ENCODE measurements at places on chromosomes 1 and 21.
A peak's percentile ranks its signal among the peaks of the same experiment; 100 is the strongest.

DNA sequence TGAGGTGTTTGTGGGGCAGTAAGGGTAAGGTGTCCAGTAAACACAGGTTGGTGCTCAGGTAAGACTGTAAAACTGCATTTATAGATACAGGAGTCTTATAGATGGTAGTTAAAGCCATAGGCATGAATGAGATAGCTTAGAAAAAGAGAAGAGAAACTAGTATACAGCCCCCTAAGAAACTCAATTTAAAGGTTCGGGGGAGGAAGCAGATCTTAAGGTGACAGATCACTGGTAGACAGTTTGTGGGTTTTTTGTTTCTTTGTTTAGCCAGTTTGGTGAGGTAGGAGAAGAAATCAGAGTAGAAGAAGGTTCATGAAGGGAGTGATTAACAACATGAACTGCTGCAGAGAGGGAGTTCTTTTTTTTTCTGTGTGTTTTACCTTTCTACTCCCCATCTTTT is 6.1 kb upstream of the AGO3 start:
- DNase-seq, result no peak

- DNase-seq, result no peak
Measured at GRCh38 chr1:64545118-64545843, 75.4 kb downstream of the CACHD1 start.

DNA sequence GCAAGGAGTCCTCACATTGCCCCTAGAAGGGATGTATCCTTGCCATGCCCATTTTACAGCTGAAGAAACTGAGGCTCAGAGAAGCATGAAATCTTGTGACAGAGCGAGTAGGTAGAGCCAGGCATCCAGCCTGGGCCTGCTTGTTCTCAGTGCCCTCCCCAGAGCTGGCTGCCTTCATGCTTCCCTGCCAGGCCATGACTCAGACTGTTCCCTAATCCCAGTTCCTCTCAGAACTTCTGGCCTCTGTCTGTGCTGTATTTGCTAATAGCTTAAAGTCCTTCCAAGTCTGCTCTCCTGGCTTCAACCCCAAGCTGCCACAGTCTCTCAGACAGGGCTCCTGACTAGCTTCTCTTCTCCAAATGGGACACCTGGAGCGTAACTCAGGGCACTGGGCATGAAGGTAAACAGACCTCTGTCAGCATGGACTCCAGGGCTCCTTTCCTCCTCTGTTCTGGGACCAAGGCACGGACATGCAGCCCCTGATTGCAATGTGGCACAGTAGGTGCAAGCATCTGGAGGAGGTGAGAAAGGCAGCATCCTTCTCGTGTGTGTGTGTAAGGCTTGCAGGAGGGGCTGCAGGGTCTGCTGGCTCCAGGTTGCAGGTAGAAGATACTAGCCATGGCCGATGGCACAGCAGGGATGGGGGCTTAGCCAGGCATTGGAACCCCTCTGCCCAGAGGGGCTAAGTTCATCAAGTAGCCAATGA is 122.7 kb downstream of the HMGB4 start:
- DNase-seq, result peak; percentile 7

DNA sequence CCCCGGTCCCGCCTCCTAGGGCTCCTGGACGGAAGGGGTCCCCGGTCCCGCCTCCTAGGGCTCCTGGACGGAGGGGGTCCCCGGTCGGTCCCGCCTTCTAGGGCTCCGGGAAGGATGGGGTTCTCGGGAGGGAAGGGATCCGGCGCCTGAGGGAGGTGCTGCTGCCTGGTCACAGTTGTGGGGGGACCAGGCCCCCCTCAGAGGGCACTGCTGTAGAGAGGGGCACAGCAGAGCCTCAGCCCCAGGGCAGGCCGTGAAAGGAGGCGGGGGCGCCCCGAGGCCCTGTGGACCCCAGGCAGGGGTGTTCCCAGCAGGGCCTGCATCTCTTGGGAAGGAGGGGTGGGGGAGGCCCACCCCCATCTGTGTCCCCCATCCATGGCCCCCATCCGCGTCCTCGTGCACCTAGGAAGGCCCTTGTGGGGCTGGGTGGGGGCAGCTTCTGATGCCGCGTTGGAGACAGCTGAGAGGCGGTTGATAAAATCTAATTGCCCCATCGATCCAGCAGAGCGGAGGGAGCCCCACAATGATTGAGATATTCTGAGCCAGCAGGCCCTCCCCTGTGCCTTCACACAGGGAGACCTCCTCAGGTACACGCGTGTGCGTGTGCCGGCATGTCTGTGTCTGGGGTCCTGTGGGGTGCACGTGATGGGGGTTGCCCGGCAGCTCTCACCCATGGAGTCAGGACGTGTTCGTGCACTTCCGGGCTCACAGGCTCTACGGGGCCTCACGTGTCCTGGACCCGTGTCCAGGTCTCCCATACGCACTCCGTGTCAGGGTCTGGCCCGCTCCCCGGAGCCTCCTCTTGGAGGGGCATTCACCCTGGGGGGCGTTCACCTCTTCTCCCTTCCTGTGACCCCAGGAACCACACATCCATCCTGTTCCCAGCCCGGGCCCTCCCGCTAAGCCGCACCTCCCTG is 12.9 kb downstream of the SAMD11 start:
- no peak for DNase-seq

All from iris pigment epithelial cell (primary cell).